ENCODE measurements at places on chromosomes 5 and 9. TPM values are rescaled to one million over a fixed set of nuclear protein-coding genes. Genes with fewer than 3 reads are reported as not detected.

The PHYHD1 gene
- polyA plus RNA-seq: 15.6 TPM

The EGFL7 gene
- 13.8 TPM for polyA plus RNA-seq

The THBS4 gene
- 0.23 TPM for polyA plus RNA-seq

The CD180 gene
- polyA plus RNA-seq: not detected

The FOXD4L4 gene
- polyA plus RNA-seq: not detected
